ENCODE measurements at places on chromosomes 1 and 21.

- DNase-seq = no peak
These were observed 8.7 kb upstream of the DCAF8 start for GRCh38 chr1:160271025-160271424.

- no peak for DNase-seq
These were observed 22.9 kb downstream of the SYT14 start for GRCh38 chr1:209960926-209961325.

DNA sequence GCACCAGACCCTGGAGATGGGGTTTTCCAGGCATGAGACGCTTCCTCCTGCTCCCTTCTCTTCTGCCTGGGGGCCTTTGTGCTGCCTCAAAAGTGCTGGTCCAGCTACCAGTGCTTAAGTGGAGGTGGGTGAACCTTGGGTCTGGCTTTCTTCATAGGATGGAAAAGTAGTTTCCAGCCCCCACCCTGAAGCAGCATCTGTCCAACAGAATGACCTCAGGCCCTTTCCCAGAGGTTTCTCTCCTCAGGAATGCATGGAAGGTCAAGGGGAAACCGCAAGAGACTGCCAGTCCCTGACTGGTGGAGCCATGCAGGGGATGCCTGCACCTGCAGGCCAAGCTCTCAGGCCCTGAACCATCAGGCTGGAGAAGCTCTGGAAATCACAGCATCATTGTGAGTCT, 63.8 kb downstream of the HMGB4 start:
- DNase-seq = no peak

GRCh38 chr1:182998482-182998881, 24.7 kb upstream of the LAMC1 start:
- DNase-seq = no peak

DNA sequence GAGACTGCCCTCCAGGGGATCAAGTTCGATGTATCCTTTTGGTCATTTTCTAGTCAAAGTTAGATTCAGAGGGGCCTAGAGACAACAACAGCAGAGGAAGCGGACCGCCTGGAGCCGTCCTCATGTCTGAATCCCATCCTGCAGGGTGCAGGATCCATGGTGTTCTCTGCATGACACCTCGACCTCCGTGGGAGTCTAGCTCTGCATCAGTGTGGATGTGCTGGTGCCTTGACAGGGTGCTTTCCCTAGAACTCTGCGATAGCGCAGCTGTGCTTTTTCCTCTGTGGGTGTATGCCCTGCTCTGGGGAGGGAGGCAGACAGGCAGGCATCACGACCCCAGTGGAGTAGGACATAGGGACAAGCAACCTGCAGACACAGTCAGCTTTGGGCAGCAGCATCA, 48.2 kb upstream of the A3GALT2 start:
- no peak for DNase-seq

DNA sequence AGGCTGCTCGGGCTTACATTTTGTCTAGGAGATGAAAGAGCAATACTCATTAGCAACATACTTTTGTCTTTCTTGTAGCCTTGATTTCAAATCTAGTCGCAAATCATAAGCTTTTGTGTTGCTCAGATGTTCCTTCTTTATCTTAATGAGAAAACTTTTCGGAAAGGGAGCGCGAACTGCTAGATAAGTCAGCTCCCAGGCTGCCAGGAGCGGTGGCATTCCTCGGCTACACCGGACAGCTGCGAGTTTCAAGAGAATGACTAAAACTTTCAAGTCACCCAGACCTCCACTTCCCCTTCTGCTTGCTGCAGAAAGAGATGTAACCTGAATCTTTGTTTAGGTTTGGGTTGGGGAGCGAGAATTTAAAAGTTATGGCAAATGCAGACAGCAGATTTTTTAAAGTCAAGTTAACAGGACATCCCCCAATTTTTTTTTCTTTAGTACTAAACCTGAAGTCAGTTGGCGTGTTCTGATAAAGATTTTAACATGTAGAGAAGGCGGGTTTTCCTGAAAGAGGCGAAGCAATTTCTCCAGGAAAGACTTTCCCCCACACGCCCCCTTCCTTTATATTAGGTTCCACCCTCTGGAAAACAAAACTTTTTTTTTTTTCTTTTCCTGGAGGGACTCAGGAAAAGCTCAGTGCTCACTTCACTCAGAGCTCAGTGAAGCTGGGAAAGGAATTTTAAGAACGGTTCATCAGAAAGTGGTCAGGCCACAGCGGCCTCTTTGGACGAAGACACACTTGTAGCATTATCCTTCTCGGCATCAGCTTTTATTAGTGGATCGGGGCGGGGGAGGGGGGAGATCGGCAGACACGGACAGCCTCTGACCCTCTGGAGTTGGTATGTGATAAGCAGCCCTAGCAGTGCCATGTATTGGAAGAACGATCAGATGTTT, at the start of gene LHX8:
LHX8 (plus strand) TSS at position 639 of the 897 bp plus-strand sequence. CDS start 2,227 bp downstream, outside the sequence.
- no peak for DNase-seq

GRCh38 chr1:90187323-90187585, 192.3 kb downstream of the ZNF326 start:
- DNase-seq = no peak

DNA sequence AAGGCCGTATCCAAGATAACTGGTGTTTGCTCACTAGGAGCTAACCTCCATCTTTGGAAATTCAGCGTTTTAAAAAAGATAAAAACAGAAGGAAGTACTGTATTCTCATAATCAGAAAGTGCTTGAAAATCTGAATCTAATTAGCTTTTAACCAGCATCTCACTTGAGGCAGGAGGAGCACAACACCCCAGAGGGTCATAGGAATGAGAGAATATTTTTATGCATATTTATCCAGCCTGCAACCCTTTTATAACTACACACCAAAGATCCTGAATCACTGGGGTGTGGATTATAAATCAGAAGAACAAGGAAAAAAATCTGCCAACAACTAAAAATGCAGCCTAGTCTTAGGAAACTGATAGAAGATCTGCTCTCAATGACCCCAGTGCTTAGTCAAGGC, 68.0 kb upstream of the PTCH2 start:
- DNase-seq = no peak

- no peak for DNase-seq
These were observed 27.3 kb upstream of the COL16A1 start for GRCh38 chr1:31731049-31731565.

- DNase-seq = no peak
These were observed 107.3 kb downstream of the FNBP1L start for GRCh38 chr1:93554883-93555872.

- no peak for DNase-seq
These were observed 8.4 kb upstream of the NPHP4 start for GRCh38 chr1:6000444-6001288.

GRCh38 chr1:175134500-175134899, 58.1 kb downstream of the KIAA0040 start:
- DNase-seq = no peak

- DNase-seq = no peak
These were observed 23.5 kb upstream of the C2CD2 start for GRCh38 chr21:41977034-41977950.

GRCh38 chr1:169108223-169108622, 1.7 kb downstream of the ATP1B1 start:
- no peak for DNase-seq

GRCh38 chr21:25501996-25502665, 105.2 kb downstream of the MRPL39 start:
- DNase-seq = no peak

DNA sequence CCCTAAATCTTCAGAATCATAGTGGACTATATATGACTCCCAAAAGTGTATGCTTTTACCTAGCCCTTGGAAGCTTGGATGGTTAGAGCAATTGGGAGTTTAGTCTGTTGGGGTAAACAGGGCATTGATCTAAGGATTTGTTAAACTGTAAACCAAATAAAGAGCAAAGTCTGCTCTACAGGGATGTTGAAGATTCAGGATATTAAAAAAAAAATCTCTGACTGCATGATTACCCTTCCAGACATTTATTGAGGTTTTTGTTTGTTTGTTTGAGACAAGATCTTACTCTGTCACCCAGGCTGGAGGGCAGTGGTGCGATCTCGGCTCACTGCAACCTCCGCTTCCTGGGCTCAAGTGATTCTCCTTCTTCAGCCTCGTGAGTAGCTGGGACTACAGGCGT, 31.6 kb downstream of the PBX1 start:
- DNase-seq = no peak

DNA sequence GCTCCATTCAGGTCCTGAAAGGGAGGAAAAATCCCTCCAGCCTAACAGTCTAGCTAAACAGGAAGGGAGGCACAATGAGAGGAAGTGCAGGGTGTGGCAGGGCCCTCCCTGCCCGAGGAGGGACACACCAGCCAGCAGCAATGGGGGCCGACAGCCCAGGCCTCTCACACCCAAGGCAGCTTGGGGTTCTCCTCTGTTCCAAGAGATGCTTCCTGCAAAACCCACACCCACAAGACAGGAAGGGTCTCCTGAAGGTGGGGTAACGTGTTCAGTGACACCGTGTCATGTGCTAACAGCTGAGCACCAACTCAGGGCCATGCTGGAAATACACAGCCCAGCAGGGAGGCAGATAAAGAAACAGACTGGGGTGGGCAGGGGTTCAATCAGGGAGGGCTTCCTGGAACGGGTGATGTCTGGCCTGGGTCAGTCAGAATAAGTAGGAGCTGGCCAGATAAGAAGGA, 10.2 kb downstream of the ECE1 start:
- DNase-seq = no peak

DNA sequence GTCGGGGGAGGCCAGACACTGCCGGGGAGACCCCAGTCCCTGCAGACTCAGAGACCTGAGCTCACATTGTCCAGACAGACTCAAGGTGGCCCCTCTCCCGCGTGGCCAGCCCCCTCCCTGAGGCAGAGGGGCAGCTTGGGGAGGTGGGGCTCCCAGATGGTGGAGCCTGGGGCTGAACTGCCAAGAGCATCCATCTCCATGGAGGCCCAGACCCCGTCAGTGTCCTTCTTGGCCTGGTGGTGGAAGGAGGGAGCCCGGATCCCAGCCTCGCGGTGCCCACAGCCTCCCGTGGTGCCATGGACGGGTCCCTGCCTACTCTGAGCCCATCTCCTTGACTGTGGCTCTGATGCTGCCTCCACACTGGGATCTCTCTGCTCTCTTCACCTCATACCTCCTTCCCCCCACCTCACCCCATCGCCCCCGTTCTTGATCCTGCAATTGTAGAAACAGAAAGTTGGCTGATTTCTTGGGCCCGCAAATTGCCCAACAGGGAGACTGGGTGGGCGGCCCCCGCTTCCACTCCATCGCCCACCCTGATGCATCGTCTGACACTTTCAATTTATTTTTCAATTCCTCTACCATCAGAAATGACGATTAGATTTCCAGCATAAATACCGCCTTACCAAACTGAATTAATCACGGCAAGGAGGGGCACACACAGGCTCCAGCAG, 348.9 kb downstream of the MATN1 start:
- no peak for DNase-seq

DNA sequence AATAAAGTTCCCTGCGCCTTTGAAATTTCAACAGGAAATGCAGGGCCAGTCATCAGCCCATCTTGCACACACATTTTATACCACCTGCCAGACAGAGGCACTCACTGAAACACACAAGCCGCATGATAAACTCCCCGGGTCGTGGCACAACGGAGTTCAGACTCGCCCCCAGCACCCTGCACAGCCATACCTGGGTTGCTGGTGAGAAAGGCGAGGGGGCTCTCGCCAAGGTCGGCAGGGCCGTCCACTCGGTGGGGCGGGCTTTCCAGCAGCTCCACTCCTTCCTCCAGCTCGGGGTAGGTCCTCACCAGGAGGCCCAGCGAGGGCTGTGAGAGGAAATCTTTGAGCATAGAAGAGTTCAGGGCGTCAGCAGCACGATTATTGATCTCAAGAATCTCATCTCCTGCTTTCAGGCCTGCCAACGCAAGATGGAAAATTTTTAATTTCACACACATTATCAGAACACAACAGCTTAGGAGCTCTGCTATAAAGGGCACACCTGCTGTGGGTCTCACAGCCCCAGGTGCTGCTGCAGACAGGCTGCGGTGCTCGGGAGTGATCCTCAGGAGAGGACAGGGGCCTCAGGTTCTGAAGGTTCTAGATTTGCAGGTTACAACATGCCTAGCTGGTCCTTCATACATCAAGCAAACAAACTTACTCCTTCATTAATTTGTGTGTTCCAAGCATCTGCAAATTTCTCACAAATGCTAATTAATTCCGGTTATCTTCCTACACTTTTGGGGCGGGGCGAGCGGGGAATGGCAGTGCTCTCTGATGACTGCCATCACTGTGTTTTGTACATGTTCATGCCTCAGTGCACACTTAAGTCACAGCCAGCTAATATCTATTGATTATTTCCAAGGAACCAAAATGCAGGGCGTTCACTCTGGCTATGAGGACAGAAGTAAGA, 144.2 kb upstream of the KRTAP19-8 start:
- no peak for DNase-seq

DNA sequence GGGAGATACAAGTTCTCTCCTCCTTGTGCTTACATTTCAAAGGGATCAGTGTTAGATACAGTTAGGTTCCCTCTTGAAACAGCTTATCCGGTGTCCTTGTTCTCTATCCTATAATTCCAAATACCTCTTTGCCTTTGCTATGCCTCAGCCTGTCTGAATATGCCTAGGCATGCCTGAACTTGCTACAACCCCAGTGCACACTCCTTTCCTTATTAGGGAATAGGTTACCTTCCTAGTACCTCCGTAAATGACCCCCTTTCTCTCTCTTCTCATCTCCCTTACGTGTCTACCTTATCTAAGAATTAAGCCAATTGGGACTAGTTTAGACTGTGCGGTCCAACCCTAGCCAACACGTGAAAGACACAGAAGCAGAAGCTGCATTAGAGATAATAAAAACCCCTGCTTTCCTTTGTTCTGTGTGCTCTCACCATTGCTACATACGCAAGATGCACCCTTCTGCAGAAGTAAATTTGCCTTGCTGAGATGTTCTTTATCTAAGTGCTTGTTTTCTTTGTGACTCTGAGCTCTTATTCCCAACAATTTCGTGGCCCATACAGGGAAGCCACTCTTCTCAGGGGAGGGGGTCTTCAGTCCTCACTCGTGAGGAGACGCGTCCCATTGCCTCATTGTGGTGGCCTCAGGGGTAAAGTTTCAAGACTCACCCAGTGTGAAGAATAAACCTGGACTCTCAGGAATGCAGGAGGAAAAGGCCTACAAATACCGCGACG, 802.1 kb downstream of the PLA2G4A start:
- DNase-seq = no peak

GRCh38 chr1:2985694-2986548, 35.3 kb upstream of the ACTRT2 start:
- no peak for DNase-seq

- no peak for DNase-seq
These were observed 378 bp upstream of the NUP210L start for GRCh38 chr1:154155251-154155650.

- peak; percentile 46 for DNase-seq
These were observed 2.3 kb downstream of the KLHDC8A start for GRCh38 chr1:205354259-205355074.

DNA sequence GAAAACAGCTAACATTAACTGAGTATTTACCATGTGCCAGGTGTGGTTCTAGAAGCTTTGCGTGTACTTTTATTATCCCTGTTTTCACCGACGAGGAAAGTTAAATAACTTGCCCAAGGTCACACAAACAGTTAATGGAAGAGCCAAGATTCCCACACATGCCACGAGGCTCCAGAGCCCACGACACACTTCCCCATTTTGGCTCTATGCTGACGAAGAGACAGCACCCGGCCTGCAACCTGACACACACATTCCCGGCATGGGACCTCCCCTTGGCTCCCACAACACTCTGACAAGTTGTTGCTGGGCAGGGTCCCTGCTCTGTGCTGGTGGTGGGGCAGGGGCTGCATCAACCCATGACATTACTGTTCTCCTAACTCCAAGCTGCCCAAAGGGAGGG, 52.8 kb downstream of the RAP1GAP start:
- DNase-seq = no peak
